Fibroblast of pulmonary artery (primary cell): ENCODE measurements at places on chromosomes 5 and 9.
A peak's percentile ranks its signal among the peaks of the same experiment; 100 is the strongest.

DNA sequence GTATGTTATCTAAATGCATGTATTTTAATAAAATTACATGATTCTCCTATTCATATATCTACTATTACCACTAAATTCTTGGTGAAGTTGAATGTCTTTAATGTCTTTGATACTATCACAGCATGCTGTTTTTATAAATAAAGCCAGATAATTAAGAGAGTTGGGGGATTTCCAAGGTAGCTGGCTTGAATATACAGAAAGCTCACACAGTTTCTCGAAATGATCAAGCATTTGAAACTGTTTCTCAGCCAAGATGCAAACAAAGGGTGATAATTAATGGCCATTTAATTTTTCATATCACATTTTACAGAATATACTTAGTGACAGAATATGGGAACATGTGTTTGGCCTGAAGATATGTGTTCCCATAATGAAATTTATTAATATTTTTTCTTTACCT lies 145.6 kb upstream of the CDH12 start:
- no peak for DNase-seq

- peak; percentile 79 for DNase-seq
Measured at GRCh38 chr5:107248066-107248695, 422.6 kb downstream of the EFNA5 start.

DNA sequence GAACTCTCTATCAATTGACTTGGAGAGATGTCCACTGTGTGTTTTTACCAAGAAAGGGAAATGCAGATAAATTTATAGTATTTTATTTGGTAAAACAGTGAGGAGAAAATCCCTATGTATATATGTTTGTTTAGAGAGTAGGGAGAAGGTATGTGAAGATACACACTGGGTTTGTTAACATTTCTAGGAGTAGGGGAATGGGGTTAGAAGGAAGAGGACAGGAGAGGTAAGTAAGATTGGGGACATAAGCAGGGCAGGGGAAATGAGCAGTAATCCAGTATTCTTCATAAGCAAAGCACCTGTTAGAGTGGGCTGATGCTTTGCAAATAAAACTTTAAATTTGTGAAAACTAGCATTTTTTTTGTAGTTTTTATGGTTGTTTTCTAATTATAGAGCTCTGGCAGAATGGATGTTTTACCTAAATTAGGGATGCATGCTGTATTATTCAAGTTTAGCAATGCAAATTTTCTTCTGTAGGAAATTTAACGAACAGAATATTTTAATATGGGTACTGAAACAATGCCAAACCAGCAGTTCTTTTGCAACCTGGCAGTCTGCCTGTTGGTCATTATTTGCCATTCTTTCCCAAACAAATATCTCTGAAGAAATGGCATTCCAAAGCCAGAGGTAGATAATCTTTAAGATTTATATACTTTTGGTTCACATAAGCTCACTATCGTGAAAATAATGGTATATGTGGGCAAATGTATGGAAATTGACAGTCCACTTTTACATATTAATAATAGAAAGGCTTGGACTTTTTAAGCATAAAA lies 19.4 kb upstream of the DCP2 start:
- no peak for DNase-seq

DNA sequence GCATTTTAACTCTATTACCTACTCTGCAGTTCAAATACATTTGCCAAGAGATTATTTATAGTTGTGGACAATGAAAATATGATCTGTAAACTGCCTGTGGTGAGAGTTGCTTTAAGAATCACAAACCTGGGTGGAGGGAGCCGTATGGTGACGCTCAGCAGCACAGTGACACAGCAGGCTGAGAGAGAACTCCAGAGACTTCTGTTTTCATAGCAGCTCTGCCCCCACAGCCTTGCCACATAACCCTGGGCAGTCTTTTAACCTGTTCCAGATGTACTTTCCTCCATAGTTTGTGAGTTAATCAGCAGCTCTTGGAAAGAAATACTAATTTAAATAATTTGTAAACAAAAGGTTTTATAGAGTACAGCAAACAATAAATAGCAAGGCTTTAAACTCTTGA lies 450.5 kb downstream of the ELAVL2 start:
- DNase-seq = no peak

- DNase-seq = no peak
Measured at GRCh38 chr5:176396330-176396729, 7.8 kb downstream of the HIGD2A start.

DNA sequence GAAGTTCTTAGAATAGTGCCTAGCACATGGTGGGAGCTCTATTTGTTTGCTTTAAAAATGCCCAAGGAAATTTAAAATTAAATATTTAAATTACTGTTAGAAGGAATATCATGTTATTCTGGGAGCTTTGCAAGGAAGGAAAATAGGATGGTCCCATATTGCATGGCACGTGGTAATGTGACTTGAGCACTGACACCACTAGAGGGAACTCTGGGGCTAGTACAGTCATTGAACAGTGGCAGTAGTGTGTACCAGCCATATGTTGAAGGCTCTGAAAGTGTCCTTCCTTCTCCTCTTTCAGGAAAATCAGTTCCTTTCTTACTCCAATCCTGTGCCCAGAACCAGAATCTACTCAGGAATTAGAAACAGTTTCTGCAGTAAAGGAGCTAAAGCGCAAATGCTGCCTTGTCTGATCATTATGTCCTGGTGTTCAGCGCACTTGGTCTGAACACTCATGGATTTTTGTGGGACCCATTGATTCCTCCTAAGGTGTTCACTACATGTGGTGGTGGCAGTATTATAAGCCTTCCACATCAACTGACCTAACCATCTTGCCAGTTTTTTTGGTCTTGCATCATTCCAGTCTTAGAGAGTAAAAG lies 54.1 kb downstream of the GDA start:
- DNase-seq = peak; percentile 41
